ENCODE measurements at places on chromosomes 5 and 9. TPM values are rescaled to one million over a fixed set of nuclear protein-coding genes. Genes with fewer than 3 reads are reported as not detected.

DNA sequence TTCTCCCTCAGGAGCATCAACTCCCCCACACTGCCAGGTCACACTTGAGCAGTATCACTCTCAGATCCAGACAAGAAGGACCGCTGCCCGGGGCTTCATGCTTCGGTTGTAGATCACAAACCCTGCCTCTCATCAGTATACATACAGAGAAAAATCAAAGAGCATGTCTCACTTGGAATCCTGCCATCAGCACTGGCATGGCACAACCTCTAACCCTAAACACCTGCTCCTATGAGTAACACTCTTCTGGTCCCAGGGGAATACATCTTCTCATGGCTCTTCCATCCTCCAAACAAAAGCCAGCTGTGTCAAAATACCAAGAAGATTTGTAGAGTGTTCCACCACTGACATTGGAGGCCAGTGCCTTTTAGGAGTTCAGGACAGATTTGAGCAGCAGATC, 84.8 kb upstream of the MIER3 start:
- no peak overlapping the region for H3K4me3 ChIP-seq
- no peaks in the 10 kb centered on the region for H3K36me3 ChIP-seq
- no peaks in the 10 kb centered on the region for H3K27me3 ChIP-seq
- DNase-seq = no peak
- H3K4me1 ChIP-seq = no peaks in the 10 kb centered on the region

The DCTN3 gene
- 121 TPM for total RNA-seq

The SMIM33 gene
- not detected for total RNA-seq

The KCNN2 gene
- 0.93 TPM for total RNA-seq

GRCh38 chr5:56595566-56595965, 219.8 kb upstream of the MAP3K1 start:
- H3K27ac ChIP-seq = no peak overlapping the region
- H3K4me3 ChIP-seq = no peak overlapping the region
- DNase-seq = no peak
- no peaks in the 10 kb centered on the region for H3K36me3 ChIP-seq
- no peaks in the 10 kb centered on the region for H3K4me1 ChIP-seq

The DRD1 gene
- total RNA-seq = not detected

All from gastrocnemius medialis (tissue), 4 donors.